ENCODE measurements at places on chromosomes 6 and 20.

GRCh38 chr6:71460933-71461332 is 172.3 kb downstream of the OGFRL1 start:
- DNase-seq: no peak

- DNase-seq: no peak
Observed at GRCh38 chr6:20400456-20401204, 1.0 kb upstream of the E2F3 start.

GRCh38 chr6:145323646-145324045 is 411.7 kb downstream of the EPM2A start:
- no peak for DNase-seq

- DNase-seq: no peak
Observed at GRCh38 chr6:132954936-132955335, 140.6 kb downstream of the RPS12 start.

DNA sequence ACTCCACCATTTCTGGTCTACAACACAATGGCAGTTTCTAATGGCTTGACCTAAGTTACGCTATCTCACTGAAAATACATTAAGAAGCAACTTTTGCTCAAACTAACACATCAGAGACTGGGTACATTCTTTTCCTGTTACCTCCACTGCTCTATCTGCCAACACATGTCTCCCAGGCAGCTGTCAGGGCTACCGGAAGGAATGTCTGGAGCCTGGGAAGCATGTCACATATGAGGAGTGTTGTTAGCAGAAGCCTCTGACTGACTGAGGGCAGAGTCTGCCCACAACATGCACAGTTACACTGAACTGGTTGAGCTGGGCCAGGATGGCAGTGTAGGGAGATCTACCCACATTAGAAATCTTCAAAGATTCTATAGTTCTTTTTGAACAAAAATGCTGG is 264.5 kb downstream of the KIF16B start:
- no peak for DNase-seq

GRCh38 chr6:124577734-124578281 is 384.4 kb upstream of the RNF217 start:
- DNase-seq: no peak

- DNase-seq: no peak
Observed at GRCh38 chr6:76416821-76417605, 344.6 kb upstream of the IMPG1 start.

- no peak for DNase-seq
Observed at GRCh38 chr6:56570413-56571359, 72.0 kb downstream of the DST start.

- DNase-seq: no peak
Observed at GRCh38 chr6:165988757-165989456, 178.7 kb downstream of the TBXT start.
